Activated CD4-positive, alpha-beta memory T cell treated with anti-CD3 and anti-CD28 coated beads for 36 hours (primary cell): ENCODE measurements at places on chromosomes 12 and 14. TPM values are rescaled to one million over a fixed set of nuclear protein-coding genes. Genes with fewer than 3 reads are reported as not detected.

DNA sequence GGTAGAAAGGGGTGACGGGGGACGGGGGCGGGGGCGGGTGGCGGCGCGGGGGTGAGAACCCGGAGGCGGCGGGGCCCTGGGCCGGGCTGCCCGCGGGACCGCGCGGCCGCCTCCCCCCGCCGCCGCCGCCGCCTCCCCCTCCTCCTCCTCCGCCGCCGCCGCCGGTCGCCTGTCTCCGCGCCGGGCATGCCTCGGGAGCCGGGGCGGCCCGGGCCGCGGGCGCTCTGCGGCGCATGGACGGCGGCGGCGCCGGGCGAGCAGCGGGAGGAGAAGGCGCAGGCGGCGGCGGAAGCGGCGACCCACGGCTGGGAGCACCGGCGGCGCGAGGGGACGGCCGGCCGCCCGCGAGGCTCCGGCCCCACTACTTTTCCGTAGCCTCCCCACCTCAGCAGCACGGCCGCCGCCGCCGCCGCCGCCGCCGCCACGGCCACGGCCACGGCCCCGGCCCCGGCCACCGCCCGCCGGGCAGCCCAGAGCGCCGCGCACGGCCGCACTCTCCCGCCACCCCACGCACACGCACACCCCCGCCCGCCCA is at the start of gene NPAS3:
NPAS3 (plus strand) TSS at position 161 of the 535 bp plus-strand sequence.
- DNase-seq = no peak

DNA sequence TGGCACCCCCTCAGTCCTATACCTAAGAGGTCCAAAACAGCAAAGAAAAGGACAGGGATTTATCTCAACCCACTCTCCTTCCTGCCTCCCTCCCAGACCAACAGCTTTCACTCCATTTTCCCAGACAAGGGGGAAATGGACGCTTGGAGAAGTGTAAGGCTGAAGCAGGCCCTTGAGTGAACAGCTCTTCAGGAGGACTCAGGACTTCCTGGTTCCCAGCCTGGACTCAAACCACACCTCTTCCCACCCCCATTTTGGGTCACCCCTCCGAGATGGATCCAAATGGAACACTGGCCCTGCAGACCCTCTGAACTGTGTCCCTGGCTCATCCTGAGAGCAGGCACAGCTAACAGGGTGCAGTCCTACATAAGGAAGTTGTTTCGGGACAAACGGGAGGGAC is 2.7 kb downstream of the KMT2D start:
- no peak for DNase-seq

DNA sequence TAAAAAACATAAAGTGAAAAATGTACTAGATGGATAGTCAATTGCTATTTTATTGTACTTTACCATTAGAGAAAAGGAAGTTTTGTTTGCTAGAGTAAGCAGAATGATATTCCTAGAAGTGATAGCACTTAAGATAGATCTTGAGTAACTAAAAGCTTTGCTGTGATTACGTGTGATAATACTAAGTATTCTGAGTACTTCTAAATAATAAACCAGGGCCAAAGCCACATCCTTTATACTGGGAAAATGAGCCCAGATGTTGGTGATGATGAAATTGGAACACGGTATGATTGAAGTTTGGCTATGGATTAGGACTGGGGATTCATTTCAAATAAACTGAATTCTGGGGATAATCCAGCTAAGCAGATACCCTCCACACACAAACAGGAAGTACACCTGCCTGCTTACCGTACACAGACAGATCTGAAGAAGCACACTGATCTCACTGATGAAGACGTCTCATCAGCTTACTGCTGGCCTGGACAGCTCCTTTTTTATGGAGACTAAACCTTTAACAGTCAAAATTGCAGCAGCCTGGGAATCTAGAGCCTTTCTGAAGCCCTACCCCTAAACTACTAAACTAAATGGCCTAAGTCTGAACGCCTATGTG is 199.8 kb downstream of the LRFN5 start:
- no peak for DNase-seq

- DNase-seq = no peak
Observed at GRCh38 chr12:39824505-39825212, 205.1 kb upstream of the ABCD2 start.

DNA sequence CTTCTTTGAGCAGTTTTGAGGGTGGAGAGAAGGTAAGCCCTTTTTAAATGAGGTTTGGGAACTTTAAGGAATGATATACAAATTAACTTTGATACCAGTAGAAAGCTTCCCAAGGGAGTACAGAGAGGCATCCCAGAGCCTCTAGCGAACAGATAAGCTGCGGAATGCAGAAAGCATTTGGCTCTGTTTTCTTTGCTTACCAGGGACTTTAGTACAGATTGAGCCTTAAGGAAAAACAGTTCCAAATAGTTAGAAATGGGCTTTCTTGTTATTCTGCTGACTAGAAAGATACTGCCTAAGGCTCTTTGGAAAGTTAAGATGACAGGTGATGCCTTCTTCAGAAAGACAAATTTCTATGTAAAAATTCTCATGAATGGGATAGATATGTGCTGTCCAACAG is 261.7 kb upstream of the FOXN3 start:
- DNase-seq = no peak

GRCh38 chr12:44369998-44370397 is 506.1 kb downstream of the NELL2 start:
- no peak for DNase-seq

The PLEKHG7 gene
- not detected for total RNA-seq

DNA sequence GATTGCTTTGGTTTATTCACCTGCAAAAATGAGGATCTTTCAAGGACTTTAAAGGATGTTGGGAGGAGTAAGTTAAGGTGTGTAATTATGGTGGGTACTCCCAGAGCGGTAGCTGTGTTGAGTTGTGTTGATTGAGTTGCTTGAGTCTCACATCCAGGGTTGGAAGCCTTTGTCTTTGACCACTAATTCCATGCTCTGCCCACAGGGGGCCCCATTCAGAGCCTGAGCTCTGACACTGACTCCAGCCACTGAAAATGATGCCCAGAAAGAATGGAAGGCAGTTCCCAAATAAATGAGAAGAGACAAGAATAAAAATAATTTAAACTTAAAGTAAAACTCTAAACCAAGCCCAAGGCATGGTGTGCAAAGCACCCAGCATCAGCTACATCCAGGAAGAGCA is 237.4 kb upstream of the PWP1 start:
- no peak for DNase-seq

GRCh38 chr14:90659156-90659555 is 157.1 kb downstream of the TTC7B start:
- DNase-seq = no peak

The LPAR5 gene
- total RNA-seq = 4.7 TPM

- no peak for DNase-seq
Observed at GRCh38 chr12:19739195-19739776, 300.0 kb downstream of the AEBP2 start.

The GARIN6 gene
- not detected for total RNA-seq

The HOXC10 gene
- not detected for total RNA-seq

GRCh38 chr12:22313286-22313962 is 21.1 kb downstream of the ST8SIA1 start:
- no peak for DNase-seq

GRCh38 chr12:125382926-125383325 is 317.7 kb downstream of the AACS start:
- DNase-seq = no peak

The PEBP1 gene
- total RNA-seq = 128 TPM

The FGF23 gene
- total RNA-seq = not detected

DNA sequence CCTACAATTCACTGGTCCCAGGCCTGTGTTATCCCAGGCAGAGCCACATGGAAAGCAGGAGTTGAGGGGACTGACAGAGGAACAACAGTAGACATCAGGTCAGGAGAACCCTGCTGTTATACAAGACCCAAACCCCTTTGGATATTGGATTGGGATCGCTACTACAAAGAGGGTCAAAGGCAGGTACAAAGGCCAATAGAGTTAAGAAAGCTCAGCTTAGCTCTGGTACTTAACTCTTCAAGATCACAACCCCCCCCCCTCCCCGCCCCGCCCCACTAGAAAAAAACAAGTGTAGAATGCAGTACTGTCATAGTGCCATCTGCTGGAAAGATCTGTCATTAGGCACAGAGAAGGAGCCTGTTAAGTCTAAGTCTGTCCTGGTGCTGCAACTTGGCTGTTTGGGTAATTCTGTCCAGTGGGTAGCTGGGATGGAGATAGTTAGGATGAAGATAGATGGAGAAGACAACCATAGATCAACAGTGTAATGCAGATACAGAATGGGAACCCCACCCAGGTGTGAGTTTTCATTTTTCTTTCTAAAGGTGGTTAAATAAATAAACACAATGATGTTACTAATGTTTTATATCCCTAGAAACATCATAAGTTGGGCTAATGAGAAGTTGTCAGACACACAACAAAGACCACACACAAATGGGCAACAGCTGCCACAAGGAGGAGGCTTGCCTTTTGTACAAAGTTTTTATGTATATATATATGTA is 17.2 kb downstream of the REM2 start:
- DNase-seq = peak; percentile 44

GRCh38 chr14:37170993-37171392 is 1.4 kb downstream of the SLC25A21 start:
- no peak for DNase-seq
